ENCODE measurements at places on chromosomes 11 and 22. TPM values are rescaled to one million over a fixed set of nuclear protein-coding genes. Genes with fewer than 3 reads are reported as not detected.

DNA sequence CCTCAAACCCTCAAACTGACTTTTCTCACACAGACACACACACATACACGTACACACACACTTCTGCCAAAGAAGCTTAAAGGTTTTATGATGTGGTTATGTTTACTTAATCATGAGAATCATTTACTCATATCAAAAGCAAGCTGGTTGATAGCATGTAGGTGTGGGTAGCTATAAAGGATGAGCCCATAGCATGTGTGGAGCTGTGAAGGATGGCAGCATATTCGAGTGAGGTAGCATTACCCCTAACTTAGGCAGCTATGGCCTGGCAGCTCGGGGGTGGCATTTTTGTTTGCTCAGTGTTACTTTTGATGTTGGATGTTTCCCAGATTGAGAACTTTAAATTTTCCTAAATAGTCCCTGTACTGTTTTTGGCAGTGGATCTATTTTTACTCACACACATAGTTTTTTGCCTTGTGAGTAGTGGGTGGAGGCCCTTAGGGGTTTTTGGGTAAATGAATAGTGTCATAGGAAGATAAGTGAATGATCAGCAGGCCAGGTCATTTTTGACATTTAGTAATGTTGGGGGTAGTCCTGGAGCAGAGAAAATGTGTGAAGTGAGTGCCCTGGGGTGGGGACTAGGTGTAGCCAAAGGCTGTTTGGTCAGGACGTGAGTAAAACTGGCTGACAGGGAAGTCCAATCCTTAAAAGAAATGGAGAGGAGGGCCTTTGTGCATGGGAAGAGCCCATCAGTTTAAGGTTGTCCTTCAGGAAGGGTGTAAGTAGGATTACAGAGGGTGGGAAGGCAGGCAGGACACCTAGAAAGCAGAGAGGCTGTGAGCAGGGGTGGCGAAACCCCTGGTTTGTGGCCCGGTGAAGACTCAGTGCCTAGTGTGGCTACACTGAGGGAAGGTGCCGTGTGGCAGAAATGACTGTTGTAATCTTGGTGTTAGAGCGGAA is 7.1 kb downstream of the YWHAH start:
- no peak overlapping the region for H3K4me3 ChIP-seq
- peaks cover 7% of the 10 kb centered on the region for H3K4me1 ChIP-seq
- no peak overlapping the region for H3K27ac ChIP-seq
- H3K36me3 ChIP-seq = peaks cover 68% of the 10 kb centered on the region
- DNase-seq = no peak

- H3K4me3 ChIP-seq = no peak overlapping the region
- H3K36me3 ChIP-seq = no peaks in the 10 kb centered on the region
- no peak overlapping the region for H3K27ac ChIP-seq
- no peaks in the 10 kb centered on the region for H3K4me1 ChIP-seq
- DNase-seq = peak; percentile 60
- no peaks in the 10 kb centered on the region for H3K27me3 ChIP-seq
Measured at GRCh38 chr11:73359930-73360742, 16.1 kb upstream of the RELT start.

DNA sequence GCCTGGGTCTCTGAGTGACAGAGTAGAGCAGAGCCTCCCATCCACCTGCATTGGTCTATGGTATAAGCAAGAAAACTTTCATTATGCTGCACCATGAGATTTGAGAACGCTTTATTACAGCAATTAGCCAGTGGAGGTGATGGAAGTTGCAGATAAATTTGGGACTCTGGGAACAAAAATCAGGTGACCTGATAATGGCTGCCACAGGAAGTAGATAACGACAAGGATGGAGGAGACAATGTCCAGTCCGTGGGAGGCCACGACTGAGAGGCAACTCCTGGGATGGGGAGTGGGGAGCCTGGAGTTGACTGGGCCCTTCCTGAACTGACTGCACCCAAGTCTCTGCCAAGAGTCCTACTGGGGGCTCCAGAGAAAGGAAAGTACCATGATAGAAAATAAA is 4.7 kb downstream of the MRGPRD start:
- H3K4me1 ChIP-seq = no peaks in the 10 kb centered on the region
- no peak for DNase-seq
- no peak overlapping the region for H3K4me3 ChIP-seq
- no peak overlapping the region for H3K27ac ChIP-seq
- no peaks in the 10 kb centered on the region for H3K27me3 ChIP-seq
- H3K36me3 ChIP-seq = no peaks in the 10 kb centered on the region

DNA sequence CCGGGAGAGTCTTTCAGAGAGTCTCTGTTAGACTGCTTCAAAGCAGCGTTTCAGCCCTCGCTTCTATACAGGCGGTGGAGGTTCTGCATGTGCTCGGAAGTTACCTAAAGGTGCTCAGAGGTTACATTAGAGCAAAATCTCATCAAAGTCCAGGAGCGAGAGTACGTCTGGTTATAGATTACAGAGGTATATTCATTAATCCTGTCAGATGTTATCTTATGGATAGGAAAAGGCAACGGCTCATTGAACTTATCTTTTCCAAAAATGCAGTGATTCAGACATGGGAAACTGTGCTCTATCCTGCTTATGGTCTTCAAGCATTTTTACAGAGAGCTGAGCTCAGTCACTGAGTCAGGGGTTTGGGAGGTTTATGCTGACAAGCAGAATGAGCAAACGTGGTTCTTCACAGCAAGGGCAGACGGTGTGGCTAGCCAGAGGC is 9.1 kb upstream of the ZBED5 start:
- DNase-seq = no peak
- H3K4me3 ChIP-seq = no peak overlapping the region
- no peaks in the 10 kb centered on the region for H3K36me3 ChIP-seq

GRCh38 chr11:115144914-115145313 is 359.3 kb downstream of the CADM1 start:
- no peaks in the 10 kb centered on the region for H3K27me3 ChIP-seq
- H3K4me3 ChIP-seq = no peak overlapping the region
- no peak for DNase-seq
- no peaks in the 10 kb centered on the region for H3K36me3 ChIP-seq
- no peaks in the 10 kb centered on the region for H3K4me1 ChIP-seq

- no peaks in the 10 kb centered on the region for H3K36me3 ChIP-seq
- no peak overlapping the region for H3K27ac ChIP-seq
- no peaks in the 10 kb centered on the region for H3K27me3 ChIP-seq
- no peak overlapping the region for H3K4me3 ChIP-seq
Measured at GRCh38 chr11:69650081-69650831, 9.3 kb downstream of the CCND1 start.

DNA sequence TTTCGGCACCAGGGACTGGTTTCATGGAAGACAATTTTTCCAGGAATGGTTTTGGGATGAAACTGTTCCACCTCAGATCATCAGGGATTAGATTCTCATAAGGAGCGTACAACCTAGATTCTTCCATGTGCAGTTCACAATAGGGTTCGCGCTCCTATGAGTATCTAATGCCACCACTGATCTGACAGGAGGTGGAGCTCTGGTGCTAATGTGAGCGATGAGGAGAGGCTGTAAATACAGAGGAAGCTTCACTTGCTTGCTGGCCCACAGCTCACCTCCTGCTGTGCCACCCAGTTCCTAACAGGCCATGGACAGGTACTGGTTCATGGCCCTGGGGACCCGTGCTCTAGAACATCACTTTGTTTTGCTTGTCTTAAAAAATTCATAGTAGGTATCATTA is 41.8 kb upstream of the AMPD3 start:
- H3K4me3 ChIP-seq = no peak overlapping the region
- no peaks in the 10 kb centered on the region for H3K36me3 ChIP-seq
- peak; percentile 73 for DNase-seq
- H3K4me1 ChIP-seq = no peaks in the 10 kb centered on the region
- H3K27ac ChIP-seq = no peak overlapping the region

DNA sequence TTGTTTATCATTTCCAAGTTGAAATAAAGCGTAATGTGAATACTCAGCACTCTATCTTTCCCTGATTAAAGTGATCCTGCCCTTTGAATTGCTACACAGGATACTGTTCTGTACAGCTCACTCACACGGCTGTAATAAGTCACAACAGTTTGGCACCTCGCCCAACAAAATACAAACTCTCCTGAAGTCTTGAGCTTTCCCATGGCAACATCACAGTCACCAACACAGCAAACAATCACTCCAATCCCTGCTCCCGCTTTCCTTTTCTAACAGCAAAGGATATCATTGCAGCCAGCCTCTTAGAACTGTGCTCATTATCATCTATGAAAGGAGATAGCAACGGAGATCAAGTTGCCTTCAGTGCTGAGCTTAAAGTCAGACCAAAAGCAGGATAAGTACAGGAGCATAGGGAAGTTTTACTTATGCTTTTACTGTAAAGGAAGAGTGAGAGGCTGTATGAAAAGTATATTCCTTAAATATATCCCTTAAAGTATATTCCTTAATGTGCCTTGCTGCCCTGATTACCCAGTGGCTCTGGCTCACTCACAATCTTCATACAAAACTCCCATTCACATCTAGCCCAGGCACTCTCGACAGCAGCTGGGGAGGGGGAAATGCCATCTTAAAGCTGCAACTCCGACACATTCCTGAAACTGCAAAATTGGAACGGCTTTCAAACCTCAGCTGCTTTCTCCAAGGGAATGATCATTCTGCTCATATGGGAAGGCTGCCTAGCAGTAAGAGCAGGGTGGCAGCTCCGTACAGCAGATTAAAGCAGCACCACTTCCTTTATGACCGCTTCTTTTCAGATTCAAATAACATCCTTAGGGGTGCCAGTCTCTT is 35.8 kb downstream of the MAML2 start:
- no peak overlapping the region for H3K4me3 ChIP-seq
- no peaks in the 10 kb centered on the region for H3K27me3 ChIP-seq
- DNase-seq = no peak
- no peaks in the 10 kb centered on the region for H3K4me1 ChIP-seq
- no peaks in the 10 kb centered on the region for H3K36me3 ChIP-seq

DNA sequence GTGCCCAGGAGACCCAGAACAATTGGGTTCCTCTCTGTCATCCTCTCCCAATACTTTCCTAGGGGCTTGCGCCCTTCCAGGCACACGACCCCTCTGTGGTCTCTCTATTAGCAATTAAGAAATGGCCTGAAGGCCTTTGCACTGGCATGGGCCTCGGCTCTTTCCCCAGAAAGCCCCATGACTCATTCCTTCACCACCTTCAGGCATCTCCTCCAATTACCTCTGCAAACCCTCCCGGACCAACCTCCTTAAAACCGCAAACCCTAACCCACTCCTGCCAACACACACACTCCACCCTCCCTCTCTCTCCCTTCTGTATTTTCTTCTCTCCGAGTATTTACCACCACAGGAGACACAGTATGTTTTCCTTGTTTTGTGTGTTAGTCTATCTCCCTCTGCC is 36.7 kb downstream of the LARGE1 start:
- H3K4me1 ChIP-seq = no peaks in the 10 kb centered on the region
- H3K27me3 ChIP-seq = no peaks in the 10 kb centered on the region
- no peak for DNase-seq
- H3K27ac ChIP-seq = no peak overlapping the region

DNA sequence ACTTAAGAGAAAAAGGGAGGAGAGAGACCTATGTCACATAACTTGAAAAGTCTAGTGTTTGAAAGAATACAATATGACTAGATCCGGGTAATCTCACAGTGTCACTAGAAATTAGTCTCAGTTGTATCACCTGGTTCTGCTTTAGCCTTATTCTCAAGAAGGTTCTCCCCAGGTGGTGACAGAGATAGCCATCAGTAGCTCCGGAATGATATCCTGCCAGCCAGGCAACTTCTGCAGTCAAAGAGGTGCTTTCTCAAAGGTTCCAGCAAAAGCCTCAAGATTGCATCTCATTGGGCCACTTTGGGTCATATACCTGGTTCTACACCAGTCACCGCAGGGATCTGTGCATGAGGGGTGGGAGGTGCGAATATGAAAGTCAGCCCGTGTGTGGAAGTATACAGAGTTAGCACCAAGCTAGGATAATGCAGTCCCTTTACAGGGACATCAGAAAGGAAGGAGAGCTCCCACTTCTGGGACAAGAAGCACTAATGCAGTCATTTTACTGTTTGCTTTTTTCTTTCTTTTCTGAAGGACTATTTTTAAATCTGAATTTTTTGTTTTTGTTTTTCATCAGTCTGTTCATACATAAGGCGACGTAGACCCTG is 61.1 kb downstream of the CYB5R2 start:
- H3K36me3 ChIP-seq = no peaks in the 10 kb centered on the region
- H3K4me1 ChIP-seq = no peaks in the 10 kb centered on the region
- no peak overlapping the region for H3K4me3 ChIP-seq
- H3K27me3 ChIP-seq = no peaks in the 10 kb centered on the region

DNA sequence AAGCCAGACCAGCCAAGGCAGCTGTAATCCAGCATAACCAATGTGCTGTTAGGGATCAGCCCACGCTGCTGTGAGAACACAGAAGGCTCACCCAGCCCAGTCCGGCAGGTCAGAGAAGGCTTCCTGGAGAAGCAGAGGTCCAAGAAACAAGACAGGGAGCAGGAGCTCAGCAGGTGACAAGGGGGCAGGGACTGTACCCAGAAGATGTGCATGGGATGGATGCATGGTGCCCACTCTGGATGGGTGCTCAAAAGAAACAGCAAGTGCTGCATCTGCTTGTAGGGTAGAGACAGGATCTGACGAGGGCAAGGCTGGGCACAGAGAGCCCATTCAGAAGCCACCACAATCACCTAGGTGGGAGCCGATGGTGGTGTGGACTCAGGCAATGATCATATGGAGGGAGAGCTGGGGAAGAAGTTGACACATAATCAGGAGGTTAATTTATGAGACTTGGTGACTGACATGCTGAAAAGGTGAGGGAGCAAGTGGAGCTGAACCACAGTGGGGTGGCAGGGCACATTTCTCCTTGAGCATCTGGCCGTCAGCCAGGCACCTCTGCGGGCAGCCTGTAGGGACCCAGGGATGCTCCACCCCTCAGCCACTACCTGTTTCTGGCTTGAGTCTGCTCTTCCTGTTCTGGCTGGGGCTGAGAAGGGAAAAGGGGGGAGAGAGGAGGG is 102.3 kb upstream of the DRD2 start:
- peaks cover 20% of the 10 kb centered on the region for H3K4me1 ChIP-seq
- no peaks in the 10 kb centered on the region for H3K36me3 ChIP-seq
- H3K27me3 ChIP-seq = no peaks in the 10 kb centered on the region
- H3K27ac ChIP-seq = no peak overlapping the region
- peak; percentile 76 for DNase-seq
- H3K4me3 ChIP-seq = peak overlapping the region; percentile 36

DNA sequence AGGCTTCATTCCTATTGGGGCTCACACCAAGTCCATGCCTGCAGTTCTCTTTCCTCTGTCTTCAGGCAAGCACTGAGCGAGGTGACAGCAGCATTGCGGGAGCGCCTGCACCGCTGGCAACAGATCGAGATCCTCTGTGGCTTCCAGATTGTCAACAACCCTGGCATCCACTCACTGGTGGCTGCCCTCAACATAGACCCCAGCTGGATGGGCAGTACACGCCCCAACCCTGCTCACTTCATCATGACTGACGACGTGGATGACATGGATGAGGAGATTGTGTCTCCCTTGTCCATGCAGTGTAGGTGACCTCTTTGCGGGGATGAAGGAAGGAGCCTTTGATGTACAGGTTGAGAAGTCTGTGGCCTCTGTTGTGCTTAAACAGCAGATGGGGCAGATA is 11.4 kb upstream of the RRM1 start:
- no peak overlapping the region for H3K4me3 ChIP-seq
- no peak for DNase-seq
- H3K27ac ChIP-seq = no peak overlapping the region
- H3K36me3 ChIP-seq = no peaks in the 10 kb centered on the region
- H3K27me3 ChIP-seq = no peaks in the 10 kb centered on the region

GRCh38 chr11:117870103-117870952 is 6.1 kb downstream of the FXYD6 start:
- H3K4me3 ChIP-seq = no peak overlapping the region
- H3K27ac ChIP-seq = no peak overlapping the region

- no peaks in the 10 kb centered on the region for H3K36me3 ChIP-seq
- no peak overlapping the region for H3K27ac ChIP-seq
- H3K4me3 ChIP-seq = no peak overlapping the region
Measured at GRCh38 chr11:40323241-40323640, 1136.2 kb downstream of the LRRC4C start.

OR51B4 gene
- total RNA-seq = not detected

HBE1 gene
- not detected for total RNA-seq

ENTHD1 gene
- not detected for total RNA-seq

CADM1 gene
- total RNA-seq = not detected

CENPM gene
- total RNA-seq = 108 TPM

CYB561A3 gene
- 43.8 TPM for total RNA-seq

OR2AG1 gene
- total RNA-seq = not detected

TSPAN18 gene
- total RNA-seq = 0.90 TPM
